ENCODE measurements at places on chromosomes 4 and X.

GRCh38 chr4:74874753-74875367 lies 58.1 kb upstream of the PARM1 start:
- no peak for DNase-seq

GRCh38 chrX:72477781-72478181 lies 94.9 kb downstream of the HDAC8 start:
- DNase-seq = no peak

GRCh38 chr4:66769441-66769840 lies 775.9 kb downstream of the CENPC start:
- DNase-seq = no peak

GRCh38 chr4:73723023-73723422 lies 17.3 kb upstream of the CXCL8 start:
- no peak for DNase-seq

DNA sequence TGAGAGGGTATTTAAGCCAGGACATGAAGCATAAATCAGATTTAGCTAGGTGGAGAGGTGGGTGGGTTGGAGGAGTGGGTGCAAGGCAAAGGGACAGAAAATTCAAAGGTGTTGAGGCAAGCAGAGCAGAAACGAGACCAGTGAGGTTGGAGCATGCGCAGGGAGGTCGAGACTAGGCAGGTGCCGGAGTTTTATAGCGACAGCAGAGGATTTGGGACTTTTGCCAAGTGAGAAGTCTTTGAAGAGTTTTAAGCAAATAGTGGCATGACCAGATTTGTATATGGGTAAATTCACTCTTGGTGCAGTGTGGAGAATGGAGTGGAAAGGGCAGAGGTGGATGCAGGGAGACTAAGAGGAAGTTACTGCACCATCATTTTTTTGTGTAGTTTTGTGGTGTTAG lies 107.0 kb upstream of the TLR2 start:
- DNase-seq = no peak

DNA sequence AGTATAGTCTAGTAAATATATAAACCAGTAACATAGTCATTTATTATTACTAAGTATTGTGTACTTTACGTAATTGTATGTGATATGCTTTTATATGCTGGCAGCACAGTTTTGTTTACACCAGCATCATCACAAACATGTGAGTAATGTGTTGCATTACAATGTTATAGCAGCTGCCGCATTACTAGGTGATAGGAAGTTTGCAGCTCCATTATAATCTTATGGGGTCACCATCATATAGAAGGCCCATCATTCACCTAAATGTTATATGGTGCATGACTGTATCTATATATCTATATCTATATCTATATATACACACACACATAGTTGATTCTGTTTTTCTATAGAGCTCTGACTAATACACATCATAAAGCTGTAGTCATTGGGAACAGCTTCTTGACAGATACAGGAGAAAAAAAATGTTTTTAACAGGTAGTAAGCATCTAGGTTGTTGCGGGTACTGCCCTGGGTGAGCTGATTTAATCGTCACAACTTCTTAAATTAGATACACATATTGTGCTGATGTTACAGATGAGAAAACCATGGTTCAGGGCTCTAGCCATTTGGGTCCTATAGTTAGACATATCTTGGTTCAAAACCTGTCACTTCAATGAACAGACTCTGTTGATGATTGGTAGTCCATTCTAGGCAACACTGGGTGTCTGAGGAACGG lies 77.9 kb downstream of the CLNK start:
- no peak for DNase-seq

DNA sequence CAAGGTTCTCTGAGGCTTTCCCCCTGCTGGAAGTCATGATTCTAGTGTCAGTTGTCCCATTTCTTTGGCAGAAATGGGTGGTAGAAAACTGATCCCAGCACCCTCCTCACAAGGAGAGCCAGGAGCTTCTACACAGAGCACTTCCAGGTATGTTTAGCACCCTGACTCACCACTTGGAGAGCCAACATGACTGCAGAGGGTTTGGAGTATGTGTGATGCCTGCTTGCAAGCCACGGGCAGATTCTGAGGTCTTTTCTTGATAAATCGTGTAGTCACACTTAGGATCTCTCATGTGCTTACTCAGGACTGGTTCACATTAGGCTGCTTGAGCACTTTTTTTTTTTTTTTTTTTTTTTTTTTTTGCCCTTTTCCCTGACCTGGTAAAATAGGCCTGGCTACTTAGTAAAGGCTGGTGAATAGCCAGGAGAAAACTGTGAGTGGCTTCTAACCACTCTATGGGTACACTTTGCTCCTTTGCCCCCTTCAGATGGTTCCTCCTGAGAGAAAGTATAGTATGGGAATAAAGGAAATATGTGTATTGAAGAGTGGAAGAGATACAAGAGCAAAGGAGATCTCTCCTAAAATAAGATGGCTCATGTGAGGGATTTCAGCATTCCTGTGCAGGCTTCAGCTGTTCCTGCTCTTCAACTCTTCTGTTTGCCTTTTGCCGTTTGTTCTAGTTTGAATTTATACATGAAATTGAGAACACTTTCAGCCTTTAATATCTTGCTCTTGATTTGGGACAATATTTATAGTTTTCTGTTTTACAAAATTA lies 103.6 kb downstream of the EMCN start:
- no peak for DNase-seq

DNA sequence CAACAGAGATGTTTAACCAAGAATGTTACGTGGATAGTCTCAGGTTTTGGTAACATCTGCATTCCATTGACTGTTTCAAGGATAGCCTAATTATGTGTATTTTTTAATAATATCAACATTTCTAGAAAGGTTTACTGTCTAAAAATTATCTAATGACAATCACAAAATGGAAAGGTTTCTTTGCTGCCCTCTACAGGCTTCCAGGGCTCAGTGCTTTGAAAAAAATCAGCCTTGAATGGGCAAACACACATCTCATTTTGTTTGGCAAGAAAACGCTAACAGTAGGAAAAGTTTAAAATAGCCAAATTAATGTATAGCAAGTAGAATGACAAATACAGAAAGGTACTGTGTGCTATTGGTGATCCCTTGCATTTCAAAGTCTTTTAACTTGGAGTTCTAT lies 223.4 kb upstream of the PRPS2 start:
- no peak for DNase-seq

GRCh38 chr4:120730777-120731320 lies 191.7 kb downstream of the PRDM5 start:
- no peak for DNase-seq

GRCh38 chr4:81562093-81562492 lies 90.4 kb upstream of the RASGEF1B start:
- no peak for DNase-seq

DNA sequence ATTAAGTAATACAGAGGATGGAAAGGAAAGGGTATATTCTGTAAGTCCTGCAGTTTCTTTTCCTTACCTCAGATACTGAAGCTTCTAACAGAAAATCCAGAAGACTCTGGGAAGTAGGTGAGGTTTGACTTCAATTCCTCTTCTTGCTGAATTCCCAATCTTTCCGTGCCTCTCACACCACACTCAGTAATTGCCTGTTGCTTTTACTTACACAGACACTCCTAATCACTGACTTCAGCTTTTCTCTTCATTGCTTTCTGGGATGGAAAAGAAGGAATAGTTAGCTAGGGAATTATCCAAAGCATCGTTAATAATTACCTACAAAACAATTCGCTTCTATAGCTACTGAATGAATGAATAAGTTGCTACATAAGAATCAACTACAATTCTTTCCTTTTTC lies 163.6 kb downstream of the FBXO8 start:
- no peak for DNase-seq

- no peak for DNase-seq
These were observed 185.5 kb upstream of the ANXA10 start for GRCh38 chr4:167906851-167907250.

DNA sequence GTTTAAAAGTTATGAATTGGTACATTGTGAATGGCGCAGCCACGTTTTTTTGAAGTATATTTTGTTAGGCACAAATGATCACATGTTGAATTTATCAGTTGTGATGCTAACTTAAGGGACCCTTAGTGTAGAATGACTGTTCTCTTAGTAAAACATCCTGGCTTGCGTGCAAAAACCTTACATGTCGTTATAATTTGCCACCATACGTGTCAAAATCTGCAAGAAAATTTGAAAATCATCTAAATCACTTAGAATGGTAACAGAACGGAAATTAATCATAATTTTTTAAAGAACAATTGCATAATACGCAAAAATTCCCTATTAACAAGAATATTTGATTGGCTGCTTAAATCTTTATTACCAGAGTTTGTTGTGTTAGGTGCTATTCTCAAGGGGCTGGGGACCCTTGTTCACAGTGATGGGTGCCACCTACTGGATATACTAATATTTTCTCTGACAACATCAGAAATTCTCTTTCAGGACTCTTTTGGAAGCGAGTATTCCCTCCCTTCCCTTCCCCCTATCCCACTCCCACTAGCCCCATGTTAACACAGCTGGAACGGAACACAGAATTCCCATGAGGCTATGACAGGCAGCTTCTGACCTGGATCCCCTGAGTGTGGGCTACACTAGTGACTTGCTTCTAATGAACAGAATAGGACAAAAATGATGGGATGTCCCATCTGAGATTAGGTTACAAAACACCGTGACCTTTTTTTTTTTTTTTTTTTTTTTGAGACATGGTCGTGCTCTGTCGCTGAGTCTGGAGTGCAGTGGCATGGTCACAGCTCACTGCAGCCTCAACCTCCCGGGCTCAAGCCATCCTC lies 71.8 kb downstream of the SUPT20HL2 start:
- no peak for DNase-seq

- DNase-seq = no peak
These were observed 95.4 kb downstream of the NKX6-1 start for GRCh38 chr4:84403656-84404055.
